Tibial nerve (tissue), 4 donors: ENCODE measurements at places on chromosomes 12 and 14. TPM values are rescaled to one million over a fixed set of nuclear protein-coding genes. Genes with fewer than 3 reads are reported as not detected.

DNA sequence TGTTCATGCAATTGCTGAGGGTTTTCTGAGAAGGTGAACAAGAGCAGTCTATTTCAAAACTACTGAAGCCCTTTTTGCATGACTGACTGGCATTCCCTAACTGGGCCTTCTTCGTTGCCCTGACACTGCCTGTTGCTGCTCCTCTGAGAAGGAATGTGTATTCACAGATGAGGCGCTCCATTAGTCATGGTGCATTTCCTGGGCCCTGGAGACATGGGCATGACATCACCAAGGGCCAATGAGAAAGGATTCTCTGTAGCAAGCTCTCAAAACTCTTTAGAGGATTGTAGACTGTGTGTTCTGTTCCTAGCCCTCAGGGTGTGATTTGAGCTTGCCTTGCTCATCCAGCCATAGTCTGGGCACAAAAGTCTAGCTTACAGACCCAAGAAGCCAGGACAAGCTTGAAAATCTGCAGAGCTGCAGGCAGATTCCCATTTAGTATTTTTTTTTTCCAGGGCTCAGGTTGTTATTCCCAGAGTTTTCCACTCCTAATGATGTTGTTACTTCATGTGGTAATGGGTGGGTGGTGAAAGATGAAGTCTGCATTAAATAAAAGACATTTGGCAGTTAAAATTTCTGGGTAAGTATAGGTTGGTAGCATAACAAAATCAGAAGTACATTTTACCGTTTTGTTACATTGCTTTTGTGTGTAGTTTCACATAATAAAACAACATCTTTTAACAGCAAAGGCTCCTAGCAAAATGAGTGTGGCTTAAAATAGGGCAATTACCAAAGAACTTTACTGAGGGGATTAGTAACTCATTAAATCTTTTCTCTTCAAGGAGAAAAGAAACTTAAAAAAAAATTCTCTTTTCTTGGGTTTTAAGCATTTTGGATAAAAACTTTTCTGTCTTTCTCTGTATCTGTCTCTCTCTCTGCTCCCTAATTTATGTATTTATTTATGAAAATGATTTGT, 318.4 kb downstream of the RAD51B start:
- peak; percentile 26 for DNase-seq

DNA sequence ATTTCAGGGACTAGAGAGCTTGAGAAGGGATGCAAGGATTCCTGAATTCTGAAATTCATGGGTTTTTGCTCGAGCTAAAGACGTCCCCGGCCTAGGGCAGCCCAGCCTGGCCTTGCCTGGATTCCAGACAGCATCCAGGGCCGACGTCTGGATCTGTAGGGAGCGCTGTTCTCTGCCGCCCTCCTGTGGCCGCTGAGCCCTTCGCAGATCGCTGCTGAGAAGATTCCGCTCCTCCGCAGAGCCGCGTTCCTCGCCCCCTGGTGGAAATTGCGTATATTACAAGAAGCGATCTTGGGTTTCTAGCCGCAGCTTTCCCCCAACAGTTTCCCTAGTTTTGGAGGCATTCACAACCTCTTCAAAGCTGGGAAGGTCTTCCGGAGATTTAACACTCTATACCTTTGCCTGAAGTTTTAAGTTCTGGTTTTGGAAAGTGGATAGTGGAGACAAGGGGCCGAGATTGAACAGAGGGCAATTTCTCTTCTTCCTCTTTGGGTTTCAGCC, 5.1 kb downstream of the CISTR start:
- DNase-seq: peak; percentile 82

Gene PSMA3
- total RNA-seq: 87.3 TPM

GRCh38 chr14:90617961-90618360, 198.3 kb downstream of the TTC7B start:
- DNase-seq: no peak

DNA sequence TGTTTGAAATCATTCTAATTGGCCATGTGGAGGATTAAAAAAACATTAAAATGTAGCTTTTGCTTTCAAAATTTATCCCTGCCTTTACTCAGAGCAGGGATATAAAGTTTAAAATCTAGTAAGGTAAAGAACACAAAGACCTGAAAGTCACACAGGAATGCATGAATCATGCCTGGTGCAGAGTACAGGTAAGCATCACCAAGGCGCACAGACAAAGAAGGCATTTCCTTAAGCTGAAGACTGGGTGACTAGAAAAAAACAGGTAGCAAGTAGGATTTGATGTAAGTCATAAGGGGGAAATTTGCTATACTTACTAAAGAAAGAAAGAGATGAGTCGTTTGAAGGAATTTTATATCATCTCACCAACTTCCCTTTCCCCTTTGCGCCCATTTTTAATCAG, 405.6 kb downstream of the GXYLT1 start:
- DNase-seq: no peak

GRCh38 chr12:81255947-81256346, 178.1 kb downstream of the ACSS3 start:
- DNase-seq: no peak

GRCh38 chr14:65222440-65222858, 120.1 kb upstream of the MAX start:
- no peak for DNase-seq

Gene GPR137C
- 0.59 TPM for total RNA-seq

DNA sequence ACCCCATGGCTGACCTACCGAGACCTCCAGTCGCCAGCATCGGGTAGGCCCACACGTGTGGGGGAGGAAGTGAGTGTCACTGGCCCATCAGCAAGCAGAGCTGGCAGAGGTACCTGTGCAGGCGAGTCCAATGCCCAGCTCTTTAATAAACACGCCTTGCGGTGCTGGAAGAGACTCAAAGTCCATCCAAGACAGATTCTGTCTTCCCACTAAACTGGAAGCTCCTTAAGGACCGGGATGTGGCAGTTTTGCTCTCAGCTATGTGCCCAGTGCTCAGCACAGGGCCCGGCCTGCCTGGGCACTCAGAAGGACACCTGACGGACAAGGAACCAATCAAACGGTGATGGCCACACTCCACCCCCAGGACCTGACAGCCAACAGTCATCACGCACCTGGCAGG, 65.0 kb downstream of the ITPK1 start:
- no peak for DNase-seq

DNA sequence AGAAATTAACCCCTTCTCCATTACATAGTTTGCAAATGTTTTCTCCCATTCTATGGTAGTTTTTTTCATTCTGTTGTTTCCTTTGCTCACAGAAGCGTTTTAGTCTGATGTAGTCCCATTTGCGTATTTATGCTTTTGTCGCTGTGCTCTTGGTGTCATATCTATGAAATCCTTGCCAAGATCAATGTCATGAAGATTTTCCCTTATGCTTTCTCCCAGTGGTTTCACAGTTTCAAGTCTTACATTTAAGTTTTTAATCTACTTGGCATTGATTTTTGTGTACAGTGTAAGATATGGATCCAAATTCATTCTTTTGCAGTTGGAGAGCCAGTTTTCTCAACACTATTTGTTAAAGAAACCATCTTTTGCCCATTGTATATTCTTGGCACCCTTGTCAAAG, 357.6 kb downstream of the APAF1 start:
- no peak for DNase-seq

GRCh38 chr12:1851151-1851701, 30.9 kb downstream of the LRTM2 start:
- no peak for DNase-seq

DNA sequence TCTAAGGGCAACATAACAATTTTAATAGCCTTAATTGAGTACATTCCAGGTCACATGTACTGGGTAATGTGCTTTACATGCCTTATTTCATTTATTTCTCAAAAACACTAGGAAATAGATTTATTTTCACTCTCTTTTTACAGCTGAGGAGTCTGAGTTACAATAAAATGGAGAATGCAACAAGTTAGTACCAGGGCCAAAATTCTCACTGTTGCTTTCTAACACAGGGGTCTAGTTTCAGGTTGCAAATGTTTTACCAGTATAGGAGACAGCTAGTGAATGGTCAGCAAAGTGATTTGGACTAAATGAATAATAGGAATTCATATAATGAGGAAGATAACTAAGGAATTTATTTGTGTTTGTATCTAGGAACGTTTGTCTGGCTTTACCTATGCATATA, 137.3 kb downstream of the RASSF9 start:
- no peak for DNase-seq

DNA sequence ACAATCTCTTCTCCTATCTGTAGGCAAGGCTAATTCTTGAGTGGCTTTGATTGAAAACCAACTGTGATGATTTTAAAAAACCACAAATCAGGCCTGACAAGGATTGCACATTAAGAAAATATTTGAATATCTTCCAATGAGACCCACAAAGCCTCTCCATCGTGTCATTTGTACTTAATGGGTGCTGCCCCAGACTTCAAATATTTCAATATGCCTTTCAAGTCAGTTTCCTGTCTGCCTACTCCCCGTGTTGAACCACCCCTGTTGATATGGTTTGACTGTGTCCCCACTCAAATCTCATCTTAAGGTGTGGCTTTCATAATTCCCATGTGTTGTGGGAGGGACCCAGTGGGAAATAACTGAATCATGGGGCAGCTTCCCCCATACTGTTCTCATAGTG, 159.7 kb upstream of the EGLN3 start:
- DNase-seq: no peak

Gene CLEC1B
- total RNA-seq: not detected

Gene SLC8A3
- 0.20 TPM for total RNA-seq
